Umbilical cord (tissue), 2 donors: ENCODE measurements at places on chromosomes 3 and 15. TPM values are rescaled to one million over a fixed set of nuclear protein-coding genes. Genes with fewer than 3 reads are reported as not detected.

DNA sequence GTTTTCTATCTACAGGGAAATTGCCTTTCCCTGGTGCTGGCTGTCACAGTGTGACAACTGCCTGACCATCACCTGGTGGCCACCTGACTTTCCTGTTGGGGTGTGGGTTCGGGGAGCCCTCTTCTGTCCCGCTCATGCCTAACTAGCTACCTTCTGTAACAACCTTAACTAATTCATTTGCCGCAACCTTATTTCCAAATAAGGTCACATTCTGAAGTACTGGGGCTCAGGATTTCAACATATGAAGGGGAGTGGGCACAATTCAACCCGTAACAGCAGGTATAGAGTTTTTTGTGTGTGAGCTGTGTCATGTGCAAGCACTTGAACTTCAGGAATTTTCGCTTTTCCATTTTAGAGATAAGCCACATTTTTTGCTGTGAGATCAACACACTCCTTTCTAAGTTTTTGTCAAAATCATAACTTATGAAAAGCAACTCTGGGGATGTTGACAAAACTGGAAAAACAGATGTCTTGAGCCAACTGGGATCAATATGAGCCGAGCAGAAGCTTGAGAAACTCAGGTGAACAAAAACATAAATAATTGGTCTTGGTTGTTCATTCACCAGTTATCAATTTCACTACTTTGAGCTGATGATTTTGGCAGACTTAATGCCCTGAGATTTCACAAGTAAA lies 242.0 kb upstream of the RGMA start:
- no peak for DNase-seq

DNA sequence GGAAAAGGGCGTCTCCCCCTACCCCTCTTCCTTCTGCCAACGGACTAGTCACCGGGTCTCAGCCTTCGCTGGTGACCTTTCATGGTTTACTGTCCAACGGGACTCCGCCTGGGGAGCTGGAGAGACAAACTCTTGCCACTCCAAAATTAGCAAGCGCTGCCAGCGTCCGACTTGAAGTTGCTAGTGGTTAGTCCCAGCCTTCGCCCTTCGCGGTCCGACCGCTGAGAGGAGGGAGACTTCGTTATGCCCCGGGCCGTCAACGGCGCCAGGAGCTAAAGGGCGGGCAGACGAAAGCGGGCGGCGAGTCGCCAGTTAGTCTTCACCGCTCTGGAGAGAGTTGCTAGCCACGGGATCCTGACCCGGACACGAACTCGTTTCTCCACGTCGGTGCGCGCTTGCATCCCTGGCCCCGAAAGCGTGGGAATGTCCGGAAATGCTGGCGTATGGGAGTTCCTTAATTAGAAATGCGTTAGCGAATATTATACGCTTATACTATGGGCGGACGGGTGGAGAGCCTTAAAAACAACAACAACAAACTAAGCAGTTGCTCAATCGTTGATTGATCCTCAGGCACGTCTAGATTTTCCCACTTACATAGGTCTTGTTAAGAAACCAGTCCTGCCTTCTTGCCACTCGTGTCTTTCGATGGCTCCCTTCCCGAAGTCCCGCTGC lies 716 bp downstream of the SMC4 start:
- DNase-seq = peak; percentile 48

GRCh38 chr3:174891524-174892203 lies 32.5 kb downstream of the NAALADL2 start:
- no peak for DNase-seq

DNA sequence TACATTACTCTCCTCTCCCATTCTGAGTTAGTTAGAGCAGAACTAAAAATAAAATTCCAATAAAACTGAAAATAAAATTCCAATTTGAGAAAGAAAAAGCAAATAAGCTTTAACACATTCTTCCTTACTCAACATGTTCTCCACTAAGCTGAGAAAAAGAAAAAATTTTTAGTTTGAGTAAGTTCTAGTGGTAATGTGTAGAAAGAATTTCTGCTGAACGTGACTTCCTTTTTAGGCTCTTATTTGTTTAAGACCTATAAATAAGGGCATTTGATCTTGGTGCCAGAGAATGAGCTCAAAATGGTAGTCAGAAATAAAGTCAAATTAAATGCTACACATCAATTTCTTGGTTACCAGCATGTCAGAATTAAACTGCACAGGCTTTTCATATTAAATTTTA lies 57.6 kb upstream of the ABHD10 start:
- DNase-seq = no peak

- DNase-seq = no peak
Measured at GRCh38 chr15:32880642-32881041, 162.8 kb downstream of the GREM1 start.

GRCh38 chr3:73508330-73508954 lies 116.3 kb downstream of the PDZRN3 start:
- DNase-seq = peak; percentile 71

DNA sequence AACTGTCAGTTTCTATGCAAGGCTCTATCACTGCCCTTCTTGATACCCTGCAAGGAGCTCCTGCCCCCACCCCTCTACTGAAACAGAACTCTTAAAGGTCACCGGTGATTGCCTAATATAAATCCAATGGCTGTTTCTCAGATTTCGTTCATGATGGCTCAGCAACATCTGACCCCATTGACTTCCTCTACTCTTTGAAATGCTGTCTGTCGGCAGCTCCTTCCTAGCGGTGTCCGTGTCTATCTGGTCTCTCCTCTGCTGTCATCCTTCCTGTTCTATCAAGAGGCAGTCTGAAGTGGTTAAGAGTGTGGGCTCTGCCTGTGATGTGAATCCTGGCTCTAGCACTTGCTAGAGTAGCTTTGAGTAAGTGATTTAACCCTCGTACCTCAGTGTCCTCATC lies 5.5 kb downstream of the TMEM266 start:
- no peak for DNase-seq

- no peak for DNase-seq
Measured at GRCh38 chr3:130789782-130790322, 43.2 kb upstream of the PIK3R4 start.

GRCh38 chr3:175150812-175151401 lies 291.8 kb downstream of the NAALADL2 start:
- DNase-seq = no peak

Gene CPNE9
- not detected for total RNA-seq

Gene SEMA6D
- total RNA-seq = 17.1 TPM

Gene HYAL3
- 7.5 TPM for total RNA-seq

Gene CHST13
- not detected for total RNA-seq

Gene CCDC12
- 17.3 TPM for total RNA-seq
